ENCODE measurements at places on chromosomes 7 and 10.

GRCh38 chr10:93873420-93874115 is 20.2 kb upstream of the SLC35G1 start:
- no peak for DNase-seq

DNA sequence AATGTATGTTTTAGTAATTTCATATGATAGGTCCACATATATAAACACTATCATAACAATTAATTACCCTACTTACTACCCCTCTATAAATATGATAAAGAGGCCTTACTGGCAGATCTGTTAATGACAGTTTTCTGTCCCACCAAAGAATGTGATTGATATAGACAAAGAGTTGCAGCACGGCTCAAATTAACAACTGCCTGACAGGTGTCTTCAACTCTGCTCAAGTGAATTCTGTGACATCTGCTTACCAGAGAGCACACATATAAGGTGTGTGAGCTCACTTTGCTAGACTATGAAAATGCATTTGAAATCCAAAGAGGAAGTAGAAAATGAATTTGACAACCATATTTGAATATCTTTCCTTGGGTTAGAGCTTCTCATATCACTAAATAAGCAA is 36.6 kb downstream of the CACNA2D1 start:
- no peak for DNase-seq

DNA sequence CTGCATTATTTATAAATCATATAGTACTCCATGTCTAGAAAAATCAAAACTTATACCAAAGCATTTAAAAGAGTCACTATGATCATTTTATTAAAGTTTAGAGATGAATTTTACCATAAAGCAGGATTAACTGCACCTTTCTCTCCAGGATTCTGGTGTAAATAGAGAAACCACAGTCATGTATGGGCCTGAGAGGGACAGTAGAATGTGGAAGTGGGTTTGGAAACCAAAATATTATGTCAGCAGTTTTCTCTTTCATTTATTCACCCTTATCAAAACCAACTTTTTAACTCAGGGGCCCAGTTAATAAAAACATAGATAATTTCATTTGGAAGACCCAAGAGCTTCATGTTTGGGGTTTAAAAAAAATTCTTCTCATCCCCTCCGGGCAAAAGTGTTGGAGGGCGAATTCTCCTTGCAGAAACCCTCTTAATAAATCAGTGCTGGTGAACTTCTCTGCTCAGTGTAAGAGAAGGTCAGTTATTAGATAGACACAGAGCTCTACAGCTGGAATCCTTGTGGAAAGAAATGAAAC is 266.2 kb downstream of the CREB5 start:
- DNase-seq, result no peak

DNA sequence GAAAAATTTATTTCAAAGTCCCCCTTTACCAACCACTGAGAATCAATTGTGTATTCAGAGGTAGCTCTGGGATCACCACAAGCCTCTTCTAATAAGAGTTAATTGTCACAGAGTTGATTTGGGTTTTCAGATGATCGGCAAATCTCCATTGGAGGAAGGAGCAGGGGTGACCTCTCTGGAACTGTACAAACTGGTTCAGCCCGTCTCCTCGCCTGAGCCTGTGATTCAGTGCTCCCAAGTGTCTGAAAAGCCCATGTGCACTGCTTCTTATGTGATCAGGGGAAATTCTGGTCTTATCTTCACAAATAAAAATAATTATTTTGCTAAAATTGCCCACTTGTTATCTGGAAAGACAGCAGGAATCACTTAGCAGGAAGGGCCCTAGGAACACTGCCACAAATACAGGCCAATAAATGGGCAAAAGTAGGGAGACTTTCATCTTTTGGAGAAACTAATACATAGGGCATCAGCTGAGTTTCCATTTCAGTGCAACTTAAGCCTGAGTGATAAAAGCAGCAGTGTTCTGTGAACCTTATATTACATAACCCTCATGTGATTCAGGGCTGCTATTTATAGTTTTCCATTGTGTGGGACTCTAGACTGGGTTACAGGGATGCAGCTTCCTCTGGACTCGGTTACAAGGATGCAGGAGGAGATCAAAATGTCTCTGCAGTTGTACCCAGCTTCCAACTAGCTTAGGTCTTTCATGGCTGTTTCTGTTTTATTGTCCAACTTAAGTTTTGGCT is 32.3 kb downstream of the CDK1 start:
- DNase-seq, result no peak

GRCh38 chr7:8120390-8121058 is 141.4 kb downstream of the ICA1 start:
- no peak for DNase-seq

DNA sequence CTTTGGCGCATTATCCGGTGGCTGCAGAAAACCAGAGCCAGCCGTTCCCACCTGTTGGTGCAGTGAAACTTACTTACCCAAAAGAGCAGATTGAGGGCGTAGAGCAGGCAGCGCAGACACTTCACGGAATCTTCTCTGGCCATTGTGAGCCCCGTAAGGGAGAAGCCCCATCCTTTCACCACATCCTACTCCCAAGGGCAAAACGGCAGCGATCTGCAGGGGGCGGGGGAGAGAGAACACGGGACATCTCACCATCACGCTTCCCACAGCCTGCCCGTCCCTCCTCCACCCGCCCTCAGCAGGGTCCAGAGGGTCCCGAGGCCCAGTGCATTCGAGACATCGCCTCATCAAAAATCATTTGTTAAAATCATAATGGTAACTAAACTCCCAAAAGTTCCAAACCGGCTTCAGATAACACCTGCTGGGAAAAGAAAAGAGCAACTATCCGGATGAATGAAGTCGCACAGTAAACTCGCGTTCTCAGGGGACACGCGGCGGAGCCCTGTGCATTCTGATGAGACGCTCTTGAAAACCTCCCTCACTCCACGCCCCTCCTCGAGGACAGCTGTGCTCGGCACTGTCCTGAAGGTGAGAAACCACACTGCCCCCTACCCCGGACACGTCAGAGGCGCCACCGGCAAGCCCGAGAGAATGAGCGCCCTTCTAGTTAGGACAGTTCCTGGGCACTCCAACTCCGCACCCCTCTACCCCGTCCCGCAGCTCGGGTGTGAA is 1.2 kb downstream of the TSPAN12 start:
- DNase-seq, result no peak

GRCh38 chr10:31399171-31399570 is 80.2 kb downstream of the ZEB1 start:
- no peak for DNase-seq

DNA sequence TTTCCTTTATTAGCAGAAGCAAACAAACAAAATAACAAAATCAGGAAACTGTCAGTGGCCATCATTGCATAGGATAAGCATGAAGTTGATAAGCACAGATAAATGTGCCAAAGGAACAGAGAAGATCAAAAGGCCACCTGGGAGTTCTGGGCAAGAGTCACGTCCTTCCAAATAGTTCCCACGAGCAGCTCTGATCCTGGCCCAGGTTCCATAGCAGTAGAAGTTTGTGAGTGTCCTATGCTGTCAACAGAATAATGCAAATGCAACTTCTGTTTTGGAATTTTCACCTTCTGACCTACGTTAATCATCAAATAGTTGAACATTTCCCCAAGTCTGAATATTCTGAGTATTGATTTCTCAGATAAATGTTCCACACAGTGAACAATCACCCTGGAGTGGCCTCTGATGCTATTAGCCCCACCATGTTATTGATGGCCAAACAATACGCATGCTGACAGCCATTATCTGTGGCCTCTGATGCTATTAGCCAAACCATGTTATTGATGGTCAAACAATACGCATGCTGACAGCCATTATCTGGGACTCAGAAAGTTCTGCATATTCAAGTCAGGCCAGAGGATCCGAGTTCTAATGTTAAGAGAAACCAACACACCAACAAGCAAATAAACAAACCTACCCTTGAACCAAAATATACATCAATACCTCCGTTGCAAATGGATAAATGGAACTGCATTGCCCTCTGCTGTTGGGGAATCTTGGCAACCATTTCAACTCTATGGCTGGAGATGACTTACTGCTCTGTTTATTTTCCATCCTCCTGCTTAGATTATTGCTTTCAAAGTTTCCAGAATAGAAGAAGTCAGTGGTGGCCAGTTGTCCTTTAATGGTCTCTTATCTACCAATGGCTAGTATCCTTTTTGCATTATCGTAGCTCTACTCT is 63.3 kb downstream of the MRC1 start:
- no peak for DNase-seq

DNA sequence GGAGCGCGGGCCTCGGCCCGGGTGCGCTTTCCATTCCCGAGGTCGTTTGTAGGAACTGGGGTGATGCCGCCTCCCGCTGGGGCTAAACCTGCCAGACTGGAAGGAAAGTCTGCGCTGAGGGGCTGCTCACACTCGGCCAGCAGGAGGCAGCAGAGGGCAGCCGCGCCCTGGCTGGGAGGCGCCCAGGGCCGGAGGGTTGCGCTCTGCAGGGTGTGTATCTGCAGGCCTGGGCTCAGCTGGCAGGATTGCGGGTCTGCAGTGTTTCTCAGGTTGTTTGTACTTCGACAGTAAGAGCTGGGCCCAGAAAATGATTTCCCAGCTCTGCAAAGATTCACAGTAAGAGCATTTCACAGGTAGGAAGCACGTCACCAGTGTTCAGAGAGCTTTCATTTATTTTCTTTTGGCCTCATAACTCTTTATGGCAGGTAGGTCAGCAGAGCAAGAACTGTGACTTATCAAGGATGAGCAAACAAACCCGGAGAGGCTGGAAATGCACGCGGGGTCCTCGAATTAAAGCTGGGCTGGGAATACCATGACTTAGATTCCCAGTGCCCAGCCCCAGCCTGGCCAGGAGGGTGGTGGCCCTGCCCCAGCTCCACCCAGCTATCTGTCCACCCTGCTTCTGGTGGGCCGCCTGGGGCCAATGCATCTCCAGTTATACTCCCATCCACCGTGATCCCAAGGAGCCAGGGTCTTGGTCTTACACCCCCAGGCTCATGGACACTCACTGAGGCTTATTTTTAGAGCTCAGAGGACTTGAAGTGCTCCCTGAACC is 15.2 kb upstream of the PPP2R2D start:
- DNase-seq, result peak; percentile 47

DNA sequence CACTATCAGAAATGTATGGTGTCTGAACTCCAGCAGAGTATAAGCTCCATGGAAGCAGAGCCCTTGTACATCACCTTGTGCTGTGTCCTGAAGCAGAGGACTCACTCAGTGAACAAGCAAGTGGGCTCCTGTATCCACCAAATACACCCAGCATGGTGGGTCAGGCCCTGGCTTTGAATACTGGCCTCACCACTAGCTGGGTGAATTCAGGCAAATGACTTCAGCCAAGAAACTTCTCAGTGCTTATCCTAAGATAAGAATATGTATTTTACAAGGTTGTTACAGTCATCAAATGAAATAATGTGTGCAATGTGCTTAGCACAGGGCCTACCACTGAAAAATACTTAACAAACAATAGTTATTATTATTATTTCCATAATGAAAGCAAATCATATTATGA is 62.6 kb downstream of the CALD1 start:
- DNase-seq, result no peak

DNA sequence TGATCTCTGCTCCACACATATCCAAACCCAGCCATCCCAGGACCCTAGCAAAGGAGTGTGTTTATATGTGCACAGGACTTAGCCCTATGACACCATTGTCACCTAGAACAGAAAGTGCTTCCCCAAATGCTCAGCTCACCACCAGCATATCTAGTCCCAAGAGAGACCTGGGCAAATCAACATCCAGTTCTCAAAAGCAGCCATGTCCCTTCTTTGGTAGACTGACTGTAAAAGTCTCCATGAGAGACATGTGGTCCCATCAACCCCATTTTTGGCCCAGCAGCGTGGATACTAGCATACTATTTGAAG is 20.9 kb upstream of the ARHGAP22 start:
- DNase-seq, result no peak

GRCh38 chr7:133364959-133365690 is 112.2 kb downstream of the EXOC4 start:
- no peak for DNase-seq

- no peak for DNase-seq
These were observed 74.4 kb downstream of the TNS3 start for GRCh38 chr7:47507522-47507921.

DNA sequence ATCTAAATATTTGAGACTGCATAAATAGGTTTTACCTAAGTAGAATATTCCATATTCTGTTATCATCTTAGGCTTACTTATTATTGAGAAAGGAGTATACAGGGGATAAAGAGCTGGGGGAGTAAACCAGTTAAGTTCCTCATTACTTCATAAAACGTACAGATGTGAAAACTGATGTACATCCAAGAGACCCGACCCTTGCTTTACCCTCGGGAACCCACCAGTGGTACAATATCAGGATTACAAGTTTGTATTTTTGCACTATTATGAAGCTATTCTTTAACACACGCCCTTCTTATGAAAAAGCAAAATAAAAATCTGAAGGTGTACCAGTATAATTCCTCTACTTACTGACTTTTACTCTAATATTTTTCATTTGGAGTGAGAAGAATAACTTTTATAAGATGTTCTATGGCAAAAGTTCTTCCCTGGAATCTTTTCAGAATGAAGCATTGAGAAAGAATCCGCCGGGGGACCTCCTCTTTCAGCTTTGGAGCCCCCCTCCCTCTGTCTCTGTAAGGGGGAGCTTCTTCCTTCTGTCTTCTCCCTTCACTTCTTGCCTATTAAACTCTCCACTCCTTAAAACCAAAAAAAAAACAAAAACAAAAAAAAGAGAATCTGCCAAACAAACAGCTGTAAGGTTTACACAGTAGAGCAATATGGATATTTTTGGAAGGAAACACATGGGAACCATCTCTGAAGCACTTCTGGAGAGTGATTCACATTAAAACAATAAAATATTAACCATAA is 550.0 kb downstream of the TNS3 start:
- DNase-seq, result no peak

DNA sequence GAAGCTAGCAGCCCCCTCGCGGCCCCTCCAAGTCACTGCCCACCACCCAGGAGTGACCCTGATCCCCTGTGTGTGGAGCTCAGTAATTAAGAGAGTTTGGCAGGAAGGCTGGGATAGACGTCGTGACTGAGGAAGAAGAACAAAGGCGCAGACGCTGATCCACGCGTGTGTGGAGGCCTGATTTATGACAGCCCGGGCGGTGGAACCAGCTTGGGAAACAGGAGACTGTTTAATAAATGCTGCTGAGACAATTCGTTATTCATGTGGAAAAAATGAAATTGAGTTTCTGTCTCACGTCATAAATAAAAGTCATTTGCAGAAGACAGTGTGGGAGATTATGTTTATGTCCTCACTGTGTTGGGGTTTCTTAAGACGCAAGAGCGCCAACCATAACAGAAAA is 130.8 kb downstream of the ELFN1 start:
- DNase-seq, result no peak

- no peak for DNase-seq
These were observed 25.9 kb upstream of the AKR1C1 start for GRCh38 chr10:4937346-4937745.

DNA sequence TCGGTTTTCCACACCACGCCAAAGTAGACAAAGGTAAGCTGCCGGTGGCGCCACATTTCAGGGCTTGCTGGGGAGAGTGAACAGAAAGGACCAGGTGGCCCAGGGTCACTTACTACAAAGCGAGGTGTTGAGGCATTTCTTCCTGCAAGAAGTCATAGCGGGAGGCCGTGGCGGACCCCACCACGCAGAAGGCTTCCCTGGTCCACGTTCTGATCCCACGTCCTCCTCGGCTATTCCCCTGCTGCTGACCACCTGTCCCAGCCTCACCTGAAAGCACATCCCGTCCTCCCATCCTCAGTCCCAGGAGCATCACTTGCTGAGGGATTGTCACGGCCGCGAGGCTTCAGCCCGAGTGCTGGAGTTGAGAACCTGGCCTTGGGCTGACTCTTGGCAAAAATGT is 139.2 kb downstream of the DYNC2I1 start:
- no peak for DNase-seq

All from GF-D8 (cell line).